ENCODE measurements at places on chromosomes 2 and 18. TPM values are rescaled to one million over a fixed set of nuclear protein-coding genes. Genes with fewer than 3 reads are reported as not detected.

DNA sequence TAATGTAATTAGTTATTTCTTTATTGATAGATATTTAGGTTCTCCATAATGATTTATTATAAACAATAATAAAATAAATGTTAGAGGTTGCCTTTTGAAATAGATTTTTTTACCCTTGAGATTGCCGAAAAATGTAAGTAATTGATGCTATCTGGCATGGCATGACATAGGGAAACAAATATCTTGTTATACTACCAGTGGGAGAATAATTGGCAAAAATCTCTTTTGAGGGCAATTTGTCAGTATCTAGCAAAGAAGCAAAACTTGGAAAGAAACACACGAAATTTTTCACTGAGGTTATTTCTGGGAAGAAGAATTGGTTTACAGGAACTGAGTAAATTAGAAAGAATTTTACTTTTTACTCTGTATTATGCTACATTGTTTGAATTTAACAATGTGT lies 547.2 kb upstream of the SETBP1 start:
- no peaks in the 10 kb centered on the region for H3K27me3 ChIP-seq
- H3K27ac ChIP-seq, result no peak overlapping the region
- H3K4me3 ChIP-seq, result no peak overlapping the region
- no peak for DNase-seq

DNA sequence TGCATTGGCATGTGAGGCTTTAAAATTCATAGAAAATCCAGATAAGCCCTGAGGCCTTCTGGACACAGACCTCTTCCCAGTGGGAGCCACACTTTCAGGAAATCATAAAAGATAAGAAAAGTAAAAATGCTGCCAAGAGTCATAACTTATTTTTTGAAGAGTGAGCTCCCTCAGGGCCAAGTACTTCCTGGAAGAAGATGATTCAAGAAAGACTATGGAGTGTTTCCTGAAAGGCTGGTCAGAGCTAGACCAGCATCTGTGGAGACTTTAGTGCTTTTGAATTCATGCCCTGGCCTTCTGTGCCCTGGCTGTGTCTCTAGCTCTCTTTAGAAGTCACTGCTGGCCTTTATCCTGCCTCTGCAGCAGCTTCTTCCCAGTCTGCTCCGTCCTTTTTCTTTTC lies 6.4 kb upstream of the XDH start:
- H3K4me1 ChIP-seq, result peaks cover 7% of the 10 kb centered on the region
- no peak overlapping the region for H3K4me3 ChIP-seq
- H3K36me3 ChIP-seq, result no peaks in the 10 kb centered on the region
- no peaks in the 10 kb centered on the region for H3K27me3 ChIP-seq
- no peak overlapping the region for H3K27ac ChIP-seq
- no peak for DNase-seq

GRCh38 chr2:88165332-88166003 lies 4.7 kb upstream of the THNSL2 start:
- no peak for DNase-seq
- no peaks in the 10 kb centered on the region for H3K36me3 ChIP-seq
- H3K4me3 ChIP-seq, result no peak overlapping the region

GRCh38 chr2:2455151-2455550 lies 124.1 kb upstream of the MYT1L start:
- no peaks in the 10 kb centered on the region for H3K36me3 ChIP-seq
- no peaks in the 10 kb centered on the region for H3K4me1 ChIP-seq
- no peak for DNase-seq
- H3K27me3 ChIP-seq, result no peaks in the 10 kb centered on the region
- H3K27ac ChIP-seq, result no peak overlapping the region

- no peak overlapping the region for H3K4me3 ChIP-seq
- no peak for DNase-seq
- H3K4me1 ChIP-seq, result no peaks in the 10 kb centered on the region
- H3K27ac ChIP-seq, result no peak overlapping the region
- H3K27me3 ChIP-seq, result no peaks in the 10 kb centered on the region
These were observed 51.7 kb downstream of the PELI1 start for GRCh38 chr2:64092502-64092901.

DNA sequence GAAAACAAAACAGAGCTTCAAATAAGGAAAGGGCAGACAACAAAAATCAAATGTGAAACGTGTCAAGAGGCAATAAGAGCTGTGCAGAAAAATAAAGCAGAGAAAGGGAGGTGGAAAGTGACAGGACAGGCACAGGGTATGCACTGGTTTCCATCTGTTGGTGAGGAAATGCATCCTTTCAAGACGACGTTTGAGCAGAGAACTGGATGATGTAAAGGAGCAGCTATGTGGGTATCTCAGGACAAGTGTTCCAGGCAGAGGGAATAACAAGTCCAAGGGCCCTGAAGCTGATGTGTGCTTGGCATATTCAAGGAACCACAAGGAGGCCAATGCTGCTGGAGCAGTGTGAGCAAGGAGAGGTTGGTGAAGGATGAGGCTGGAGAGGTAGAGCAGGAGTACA lies 168.9 kb upstream of the SERPINE2 start:
- no peak for DNase-seq
- no peaks in the 10 kb centered on the region for H3K36me3 ChIP-seq
- H3K27ac ChIP-seq, result no peak overlapping the region
- H3K4me3 ChIP-seq, result no peak overlapping the region
- H3K4me1 ChIP-seq, result no peaks in the 10 kb centered on the region

- no peak for DNase-seq
- H3K4me3 ChIP-seq, result no peak overlapping the region
- H3K27ac ChIP-seq, result no peak overlapping the region
- H3K4me1 ChIP-seq, result no peaks in the 10 kb centered on the region
These were observed 159.2 kb upstream of the ALKAL2 start for GRCh38 chr2:446963-447530.

DNA sequence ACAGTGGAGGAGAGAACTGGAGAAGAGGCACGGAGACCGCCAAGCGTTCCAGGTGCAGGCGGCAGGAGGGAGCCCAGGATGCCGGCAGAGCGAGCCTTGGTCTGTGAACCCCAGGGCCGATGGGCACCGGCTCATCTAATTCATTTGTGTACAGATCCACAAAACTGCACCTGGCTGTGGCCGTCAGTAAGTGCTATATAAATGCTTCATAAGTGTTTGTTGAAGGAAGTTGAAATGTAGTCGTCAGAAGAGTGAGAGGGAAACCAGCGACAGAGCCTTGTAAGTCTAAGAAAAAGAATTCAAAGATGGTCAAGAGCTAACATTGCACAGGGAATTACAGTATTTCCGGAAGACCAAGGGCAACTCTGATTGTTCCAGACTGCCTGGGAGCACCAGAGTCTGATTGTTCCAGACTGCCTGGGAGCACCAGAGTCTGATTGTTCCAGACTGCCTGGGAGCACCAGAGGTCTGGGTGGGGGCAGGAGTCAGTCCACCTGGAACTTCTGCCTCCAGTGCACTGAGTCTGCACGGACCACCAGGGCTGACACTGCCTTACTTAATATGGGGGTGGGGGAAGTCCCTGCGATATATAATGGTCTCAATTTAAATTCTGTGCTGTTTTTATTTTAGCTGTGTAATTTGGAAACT lies 112.3 kb downstream of the BCL2 start:
- H3K36me3 ChIP-seq, result no peaks in the 10 kb centered on the region
- no peak for DNase-seq
- no peak overlapping the region for H3K4me3 ChIP-seq
- peaks cover 100% of the 10 kb centered on the region for H3K4me1 ChIP-seq
- peak overlapping the region; percentile 46 for H3K27ac ChIP-seq
- no peaks in the 10 kb centered on the region for H3K27me3 ChIP-seq

- H3K4me3 ChIP-seq, result no peak overlapping the region
- no peaks in the 10 kb centered on the region for H3K36me3 ChIP-seq
- H3K27ac ChIP-seq, result no peak overlapping the region
- DNase-seq, result no peak
- no peaks in the 10 kb centered on the region for H3K27me3 ChIP-seq
These were observed 14.8 kb upstream of the GLI2 start for GRCh38 chr2:120720746-120721375.

DNA sequence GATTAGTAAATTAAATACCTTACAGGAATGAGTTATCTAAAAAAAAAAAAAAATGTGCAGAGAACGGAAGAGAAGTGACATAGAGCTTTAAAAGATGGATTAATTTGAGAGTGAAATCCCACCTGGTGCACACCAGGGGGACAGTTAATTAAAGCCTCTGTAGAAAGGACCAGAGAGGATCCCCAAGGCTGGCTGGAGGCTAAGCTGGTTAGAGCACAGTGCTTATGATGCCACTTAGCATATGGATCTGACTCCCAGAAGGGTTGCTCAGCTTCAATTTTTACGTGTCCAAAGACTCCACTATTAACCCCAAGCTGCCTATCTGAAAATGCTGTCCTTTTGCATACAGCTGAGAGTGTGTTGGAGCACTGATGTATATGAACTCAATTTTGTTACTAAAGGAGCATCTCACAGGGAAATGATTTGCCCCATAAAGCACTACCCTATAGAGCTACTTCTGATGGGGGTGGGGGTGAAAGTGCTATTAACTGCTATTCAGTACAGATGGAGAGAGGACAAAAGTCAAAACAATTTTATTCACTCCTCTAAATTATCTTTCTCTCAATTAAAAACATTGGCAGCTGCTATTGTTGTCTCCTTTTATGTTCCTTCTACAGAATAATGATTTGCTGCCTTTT lies 15.2 kb upstream of the SLC8A1 start:
- DNase-seq, result no peak
- H3K36me3 ChIP-seq, result no peaks in the 10 kb centered on the region
- H3K27me3 ChIP-seq, result no peaks in the 10 kb centered on the region
- no peaks in the 10 kb centered on the region for H3K4me1 ChIP-seq
- no peak overlapping the region for H3K4me3 ChIP-seq

- no peaks in the 10 kb centered on the region for H3K27me3 ChIP-seq
- no peaks in the 10 kb centered on the region for H3K36me3 ChIP-seq
- no peak overlapping the region for H3K4me3 ChIP-seq
- no peak overlapping the region for H3K27ac ChIP-seq
These were observed 75.8 kb downstream of the SDC1 start for GRCh38 chr2:20148923-20149702.

- H3K27ac ChIP-seq, result no peak overlapping the region
- no peaks in the 10 kb centered on the region for H3K36me3 ChIP-seq
- H3K4me1 ChIP-seq, result no peaks in the 10 kb centered on the region
- no peaks in the 10 kb centered on the region for H3K27me3 ChIP-seq
These were observed 53.9 kb downstream of the TNFRSF11A start for GRCh38 chr18:62379051-62379450.

GRCh38 chr2:55995902-55996301 lies 72.3 kb upstream of the EFEMP1 start:
- no peak overlapping the region for H3K27ac ChIP-seq
- no peak overlapping the region for H3K4me3 ChIP-seq
- H3K4me1 ChIP-seq, result no peaks in the 10 kb centered on the region
- DNase-seq, result no peak

- H3K4me1 ChIP-seq, result no peaks in the 10 kb centered on the region
- H3K27me3 ChIP-seq, result peaks cover 5% of the 10 kb centered on the region
- no peaks in the 10 kb centered on the region for H3K36me3 ChIP-seq
- no peak overlapping the region for H3K4me3 ChIP-seq
These were observed 29.6 kb upstream of the TMEM177 start for GRCh38 chr2:119649364-119649917.

- H3K36me3 ChIP-seq, result no peaks in the 10 kb centered on the region
- no peaks in the 10 kb centered on the region for H3K4me1 ChIP-seq
- no peak overlapping the region for H3K4me3 ChIP-seq
- no peaks in the 10 kb centered on the region for H3K27me3 ChIP-seq
These were observed 201.1 kb downstream of the SP3 start for GRCh38 chr2:173764094-173764493.

DNA sequence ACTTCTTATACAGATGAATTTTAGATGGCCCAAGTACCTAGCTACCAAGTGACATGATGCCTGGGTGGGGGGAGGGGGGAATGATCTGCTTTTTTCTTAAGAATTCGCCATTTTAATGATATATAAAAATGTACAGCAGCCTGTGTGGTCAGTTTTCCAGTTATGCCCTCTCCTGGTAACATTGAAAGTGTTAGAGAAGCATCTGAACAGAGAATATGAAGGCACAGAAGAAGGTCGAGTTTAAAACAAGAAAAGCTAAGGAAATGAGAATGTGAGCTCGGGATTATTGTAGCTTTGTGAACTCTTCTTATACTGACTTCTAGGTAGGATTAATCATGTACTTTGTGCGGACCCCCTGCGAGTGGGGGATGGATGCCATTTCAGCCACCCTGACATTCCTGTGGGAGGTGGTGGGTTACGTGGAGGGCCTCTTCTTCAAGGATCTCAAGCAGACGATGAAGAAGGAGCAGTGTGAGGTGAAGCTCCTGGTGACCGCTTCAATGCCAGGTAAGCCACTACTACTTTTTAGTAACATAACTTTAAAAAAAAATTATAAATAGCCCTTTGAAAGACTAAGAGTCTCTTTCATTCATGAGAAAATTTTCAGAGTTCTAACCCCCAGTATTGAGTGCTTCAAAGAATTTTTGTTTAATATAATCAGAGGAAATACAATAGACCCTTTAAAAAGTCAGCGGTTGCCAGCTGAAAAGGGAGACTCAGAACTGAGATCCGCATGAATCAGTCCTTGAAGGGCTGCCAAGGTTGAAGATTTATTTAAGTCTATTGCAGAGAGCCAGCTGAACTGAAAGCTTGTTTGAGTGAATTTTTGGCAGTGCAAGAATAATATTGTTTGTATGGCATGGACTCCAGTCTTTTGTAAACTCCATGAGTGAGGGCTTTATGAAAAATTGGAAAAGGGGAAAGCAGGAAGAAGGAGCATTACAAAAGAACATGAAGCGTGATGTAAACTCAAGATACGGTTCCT lies 68.6 kb upstream of the RPE start:
- H3K36me3 ChIP-seq, result no peaks in the 10 kb centered on the region
- DNase-seq, result no peak
- H3K4me1 ChIP-seq, result no peaks in the 10 kb centered on the region
- no peaks in the 10 kb centered on the region for H3K27me3 ChIP-seq

DNA sequence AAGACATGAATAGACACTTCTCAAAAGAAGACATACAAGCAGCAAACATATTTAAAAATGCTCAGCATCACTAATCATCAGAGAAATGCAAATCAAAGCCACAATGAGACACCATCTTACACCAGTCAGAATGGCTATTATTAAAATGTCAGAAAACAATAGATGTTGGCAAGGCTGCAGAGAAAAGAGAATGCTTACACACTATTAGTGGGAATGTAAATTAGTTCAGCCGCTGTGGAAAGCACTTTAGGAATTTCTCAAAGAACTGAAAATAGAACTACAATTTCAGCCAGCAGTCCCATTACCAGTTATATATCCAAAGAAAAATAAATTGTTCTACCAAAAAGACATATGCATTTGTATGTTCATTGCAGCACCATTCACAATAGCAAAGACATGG lies 61.7 kb downstream of the STRADB start:
- no peaks in the 10 kb centered on the region for H3K4me1 ChIP-seq
- no peak overlapping the region for H3K27ac ChIP-seq
- H3K27me3 ChIP-seq, result no peaks in the 10 kb centered on the region
- no peak overlapping the region for H3K4me3 ChIP-seq
- no peak for DNase-seq

- no peak overlapping the region for H3K27ac ChIP-seq
- H3K36me3 ChIP-seq, result no peaks in the 10 kb centered on the region
- H3K27me3 ChIP-seq, result no peaks in the 10 kb centered on the region
- no peaks in the 10 kb centered on the region for H3K4me1 ChIP-seq
- DNase-seq, result no peak
These were observed 36.4 kb downstream of the TBC1D8 start for GRCh38 chr2:101114815-101115214.

The PDCD1 gene
- 5.9 TPM for total RNA-seq

The AQP12A gene
- total RNA-seq, result not detected

The PTPN18 gene
- total RNA-seq, result 54.9 TPM

The CLEC4F gene
- not detected for total RNA-seq

The KLHL41 gene
- 0.81 TPM for total RNA-seq

The ZNF521 gene
- not detected for total RNA-seq

The STARD6 gene
- total RNA-seq, result not detected

The IL1RL2 gene
- not detected for total RNA-seq

The EFHD1 gene
- total RNA-seq, result 1.4 TPM

The TXNDC2 gene
- not detected for total RNA-seq

The C2orf66 gene
- total RNA-seq, result not detected

The IL1B gene
- 0.81 TPM for total RNA-seq

The C2orf92 gene
- 13.3 TPM for total RNA-seq

The DNAH6 gene
- total RNA-seq, result 2.9 TPM

The TMEM163 gene
- total RNA-seq, result not detected

All from CD4-positive, alpha-beta memory T cell (primary cell).